ENCODE measurements at places on chromosomes 2 and 18. TPM values are rescaled to one million over a fixed set of nuclear protein-coding genes. Genes with fewer than 3 reads are reported as not detected.

The CFC1 gene
- 0.11 TPM for total RNA-seq

The ATP6V1C2 gene
- 0.29 TPM for total RNA-seq

The TRIM54 gene
- 1.2 TPM for total RNA-seq

The MTX2 gene
- total RNA-seq: 39.6 TPM

The EFR3B gene
- total RNA-seq: 7.9 TPM

The ZFAND2B gene
- 20.2 TPM for total RNA-seq

The CHST10 gene
- 15.1 TPM for total RNA-seq

The SERPINE2 gene
- 139 TPM for total RNA-seq

The ALK gene
- not detected for total RNA-seq

The NEDD4L gene
- total RNA-seq: 42.1 TPM

The ASAP2 gene
- total RNA-seq: 45.3 TPM

The IL36B gene
- not detected for total RNA-seq

The SPEG gene
- total RNA-seq: 10.8 TPM

The E2F6 gene
- total RNA-seq: 26.6 TPM

The ERFE gene
- 7.6 TPM for total RNA-seq

The KIF1A gene
- 0.71 TPM for total RNA-seq

The CYS1 gene
- total RNA-seq: 1.7 TPM

The ATP6V1B1 gene
- 2.3 TPM for total RNA-seq

The GPR55 gene
- not detected for total RNA-seq

The UCN gene
- 1.2 TPM for total RNA-seq

The APOB gene
- 0.14 TPM for total RNA-seq

The ELAC1 gene
- total RNA-seq: 5.8 TPM

The MBD2 gene
- 53.2 TPM for total RNA-seq

The FSIP2 gene
- 0.01 TPM for total RNA-seq

The CRIM1 gene
- total RNA-seq: 174 TPM

The UBXN4 gene
- 43.1 TPM for total RNA-seq

The DYNAP gene
- not detected for total RNA-seq

The IFIH1 gene
- 0.78 TPM for total RNA-seq

The PHLPP1 gene
- total RNA-seq: 8.4 TPM

All from A549 treated with AZD2906 at 1 μM for 4 hours (cell line).